ENCODE measurements at places on chromosomes 4 and X. TPM values are rescaled to one million over a fixed set of nuclear protein-coding genes. Genes with fewer than 3 reads are reported as not detected.

Gene CT47B1
- total RNA-seq, result not detected

Gene C4orf50
- total RNA-seq, result not detected

Gene GAGE12J
- not detected for total RNA-seq

Gene GJB1
- total RNA-seq, result not detected

Gene RBM46
- total RNA-seq, result not detected

Gene COL4A5
- total RNA-seq, result 0.96 TPM

Gene ETDA
- not detected for total RNA-seq

Gene STAP1
- not detected for total RNA-seq

Gene CTAG1A
- total RNA-seq, result not detected

Gene FGFR3
- 4.7 TPM for total RNA-seq

Gene C4orf54
- total RNA-seq, result not detected

Gene FGF16
- total RNA-seq, result not detected

Gene CT55
- total RNA-seq, result not detected

Gene CLCN3
- 59.8 TPM for total RNA-seq

Gene MTMR8
- total RNA-seq, result not detected

Gene TRIM61
- 2.0 TPM for total RNA-seq

Gene EPHA5
- 6.0 TPM for total RNA-seq

Gene C1QTNF7
- not detected for total RNA-seq

Gene SPANXA1
- not detected for total RNA-seq

Gene BEX5
- not detected for total RNA-seq

Gene PRDM5
- total RNA-seq, result 6.6 TPM

Gene ERAS
- total RNA-seq, result not detected

Gene BCORL1
- 13.3 TPM for total RNA-seq

Gene TMEM129
- total RNA-seq, result 33.4 TPM

All from A673 (cell line).